ENCODE measurements at places on chromosomes 12 and 14. TPM values are rescaled to one million over a fixed set of nuclear protein-coding genes. Genes with fewer than 3 reads are reported as not detected.

Gene PRB3
- total RNA-seq: not detected

Gene FAR2
- 5.4 TPM for total RNA-seq

Gene BDKRB1
- 16.7 TPM for total RNA-seq

- H3K27me3 ChIP-seq: peaks cover 4% of the 10 kb centered on the region
- no peak for DNase-seq
- H3K36me3 ChIP-seq: no peaks in the 10 kb centered on the region
- no peak overlapping the region for H3K4me3 ChIP-seq
- no peak overlapping the region for H3K27ac ChIP-seq
Measured at GRCh38 chr14:55921511-55921910, 196.7 kb upstream of the PELI2 start.

GRCh38 chr14:23301969-23302289 lies 730 bp downstream of the PPP1R3E start:
- peak overlapping the region; percentile 64 for H3K4me3 ChIP-seq
- peaks cover 13% of the 10 kb centered on the region for H3K4me1 ChIP-seq
- peaks cover 2% of the 10 kb centered on the region for H3K36me3 ChIP-seq
- H3K27me3 ChIP-seq: no peaks in the 10 kb centered on the region
- H3K27ac ChIP-seq: peak overlapping the region; percentile 85

DNA sequence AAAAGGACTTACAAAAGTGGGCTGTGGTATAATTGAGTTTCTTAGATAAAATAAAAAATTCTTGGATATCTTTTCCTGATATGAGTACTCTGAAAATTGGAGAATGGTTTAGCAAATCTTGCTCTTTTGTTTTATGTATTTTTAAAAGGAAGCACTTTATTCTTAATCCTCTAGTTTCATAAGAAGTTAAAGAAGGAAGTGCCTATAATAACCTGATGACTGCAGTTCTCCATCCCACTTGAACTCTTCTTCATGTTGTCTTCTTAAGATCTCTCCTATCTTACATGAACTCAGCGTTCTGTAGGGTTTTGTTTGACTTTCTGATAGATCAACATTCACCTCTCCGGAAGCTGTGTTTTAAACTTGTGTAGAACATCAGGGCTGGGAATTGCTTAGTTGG lies 271.0 kb downstream of the ERC1 start:
- no peak overlapping the region for H3K4me3 ChIP-seq
- peaks cover 1% of the 10 kb centered on the region for H3K36me3 ChIP-seq
- H3K4me1 ChIP-seq: no peaks in the 10 kb centered on the region
- H3K27me3 ChIP-seq: no peaks in the 10 kb centered on the region

- no peaks in the 10 kb centered on the region for H3K27me3 ChIP-seq
- no peak overlapping the region for H3K27ac ChIP-seq
- no peaks in the 10 kb centered on the region for H3K4me1 ChIP-seq
- no peaks in the 10 kb centered on the region for H3K36me3 ChIP-seq
Measured at GRCh38 chr14:90611501-90611900, 204.7 kb downstream of the TTC7B start.

DNA sequence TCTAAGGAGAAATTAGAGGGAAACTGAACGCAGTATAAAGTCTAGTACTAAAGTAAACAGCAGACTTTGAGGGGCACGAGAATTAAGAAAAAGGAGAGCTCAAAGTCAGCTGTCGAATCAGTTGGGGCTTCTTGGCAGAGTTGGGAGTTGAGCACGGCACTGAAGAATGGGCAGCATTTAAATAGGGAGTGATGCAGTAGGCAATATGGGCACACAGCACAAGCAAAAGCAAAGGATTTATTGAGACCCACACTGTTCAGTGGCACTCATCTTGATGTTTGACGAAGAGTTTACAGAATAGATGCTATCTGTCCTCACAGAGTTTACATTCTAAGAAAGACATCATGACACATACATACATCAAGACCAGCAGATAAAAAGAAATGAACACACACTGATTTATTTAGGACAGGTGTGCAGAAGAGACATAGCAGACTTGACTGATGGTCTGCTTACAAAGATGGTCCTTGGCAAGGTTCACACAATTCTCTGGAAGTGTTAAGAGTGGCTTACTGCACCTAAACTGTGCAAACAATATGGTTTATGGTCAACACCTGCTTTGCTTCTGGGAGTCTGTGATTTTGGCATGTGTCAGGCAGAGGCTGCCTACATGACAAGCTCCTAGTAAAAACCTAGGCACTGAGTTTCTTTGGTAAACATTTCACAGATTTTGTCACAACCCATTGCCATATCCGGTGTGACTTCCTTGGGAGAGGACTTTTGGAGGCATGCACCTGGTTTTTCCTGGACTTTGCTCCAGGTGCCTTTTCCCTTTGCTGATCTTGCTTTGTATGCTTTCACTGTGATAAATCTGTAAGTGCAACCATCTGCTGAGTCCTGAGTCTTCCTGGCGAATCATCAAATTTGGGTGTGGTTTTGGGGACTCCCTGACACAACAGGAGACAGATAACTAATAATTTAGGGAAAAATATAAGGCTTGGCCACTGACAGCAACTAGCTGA lies 26.3 kb downstream of the ALKBH1 start:
- DNase-seq: peak; percentile 36
- H3K27me3 ChIP-seq: no peaks in the 10 kb centered on the region
- H3K4me1 ChIP-seq: peaks cover 4% of the 10 kb centered on the region
- H3K36me3 ChIP-seq: no peaks in the 10 kb centered on the region

DNA sequence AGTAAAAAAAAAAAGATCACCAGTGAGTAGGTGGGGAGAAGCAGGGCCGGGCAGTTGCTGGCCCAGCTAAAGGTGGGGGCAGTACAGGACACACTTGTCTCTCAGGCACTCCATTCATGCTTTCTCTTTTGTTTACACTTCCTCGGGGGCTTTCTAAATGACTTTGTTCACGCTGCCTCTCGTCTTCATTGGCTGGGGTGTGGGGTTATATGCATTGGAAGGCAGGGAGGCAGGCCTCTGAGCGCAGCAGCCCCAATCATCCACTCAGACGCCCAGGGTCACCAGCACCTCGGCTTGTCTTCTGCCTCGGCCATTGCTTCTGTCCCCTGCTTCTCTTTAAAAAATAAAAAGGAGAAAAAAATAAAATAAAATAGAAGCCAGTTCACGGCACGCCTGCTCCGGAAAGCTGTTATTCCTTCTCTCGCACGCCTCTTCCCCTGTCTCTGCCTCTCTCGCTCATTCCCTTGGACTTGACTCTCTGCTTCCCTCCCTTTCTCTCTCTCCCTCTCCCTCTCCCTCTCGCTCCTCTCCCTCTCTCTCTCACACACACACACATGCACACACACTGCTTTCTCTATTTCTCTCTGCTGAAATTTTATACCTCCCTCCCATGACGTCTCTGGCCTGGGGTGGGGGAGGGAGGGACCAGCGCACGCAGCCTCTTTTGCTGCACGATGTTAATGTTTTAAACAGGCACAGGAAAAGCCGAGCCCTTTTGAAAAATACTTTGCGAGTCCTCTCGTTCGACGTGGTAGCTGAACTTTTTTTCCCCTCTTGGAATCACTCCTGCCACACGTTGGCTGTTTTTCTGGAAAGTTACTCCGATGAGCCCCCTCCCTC lies at the start of gene TGFB3:
TSS of gene TGFB3 (minus strand) at position 570 of the 840 bp plus-strand sequence. CDS start 1,102 bp downstream, outside the sequence.
- no peaks in the 10 kb centered on the region for H3K36me3 ChIP-seq
- peak within 1 kb of the TSS; percentile 78 for H3K4me3 ChIP-seq
- DNase-seq: peak; percentile 94
- peak within 1 kb of the TSS; percentile 82 for H3K27ac ChIP-seq

DNA sequence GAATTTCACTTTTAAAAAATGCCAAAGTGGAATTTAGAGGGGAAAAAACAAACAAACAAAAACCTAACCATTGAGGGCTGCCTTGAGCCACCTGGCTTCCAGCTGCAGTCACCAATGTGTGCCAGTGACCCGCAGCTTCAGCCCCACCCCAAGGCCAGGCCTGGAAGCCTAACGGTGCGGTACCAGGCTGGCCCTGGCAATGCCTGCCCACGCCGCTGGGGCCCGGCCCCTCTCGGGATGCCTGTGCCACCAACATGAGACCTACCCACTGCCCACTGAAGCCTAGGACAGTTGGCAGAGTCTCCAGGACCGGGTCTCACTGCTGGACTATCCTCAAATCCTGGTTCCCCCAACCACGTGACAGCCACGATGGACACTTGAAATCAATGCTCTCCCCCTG lies 96.6 kb downstream of the NCOR2 start:
- peaks cover 3% of the 10 kb centered on the region for H3K4me1 ChIP-seq
- H3K27ac ChIP-seq: no peak overlapping the region
- H3K36me3 ChIP-seq: peaks cover 12% of the 10 kb centered on the region
- no peak for DNase-seq
- no peaks in the 10 kb centered on the region for H3K27me3 ChIP-seq

GRCh38 chr12:915090-915489 lies 34.4 kb downstream of the RAD52 start:
- no peak for DNase-seq
- H3K27me3 ChIP-seq: no peaks in the 10 kb centered on the region
- H3K4me3 ChIP-seq: no peak overlapping the region

DNA sequence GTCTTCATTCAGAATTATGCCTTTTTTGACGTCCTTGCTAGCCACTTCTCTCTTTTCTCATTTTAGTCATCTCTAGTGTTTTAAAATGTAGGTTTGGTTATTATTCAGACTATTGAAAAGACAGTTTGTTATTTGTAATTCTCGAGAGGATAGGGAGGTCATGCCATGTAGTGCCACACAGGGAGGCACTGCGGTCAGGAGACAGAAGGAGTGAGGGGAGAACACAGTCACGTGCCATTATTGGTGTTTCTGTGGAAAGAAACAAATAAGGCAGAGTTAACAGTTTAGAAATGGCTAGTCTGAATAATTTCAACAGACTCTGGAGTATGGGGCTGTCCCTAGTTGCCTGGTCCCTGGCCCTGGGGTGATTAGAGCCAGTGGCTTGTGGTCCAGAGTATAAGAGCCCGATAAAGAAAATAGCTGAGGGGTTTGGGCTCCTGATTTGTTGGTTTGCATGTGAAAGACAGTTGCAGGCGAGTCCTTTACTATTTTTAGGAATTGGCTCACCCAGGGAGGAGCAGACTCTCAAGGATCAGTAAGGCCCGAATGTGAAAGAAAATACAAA lies 278.1 kb upstream of the SEL1L start:
- no peaks in the 10 kb centered on the region for H3K36me3 ChIP-seq
- no peaks in the 10 kb centered on the region for H3K4me1 ChIP-seq
- no peak overlapping the region for H3K27ac ChIP-seq
- H3K4me3 ChIP-seq: no peak overlapping the region

DNA sequence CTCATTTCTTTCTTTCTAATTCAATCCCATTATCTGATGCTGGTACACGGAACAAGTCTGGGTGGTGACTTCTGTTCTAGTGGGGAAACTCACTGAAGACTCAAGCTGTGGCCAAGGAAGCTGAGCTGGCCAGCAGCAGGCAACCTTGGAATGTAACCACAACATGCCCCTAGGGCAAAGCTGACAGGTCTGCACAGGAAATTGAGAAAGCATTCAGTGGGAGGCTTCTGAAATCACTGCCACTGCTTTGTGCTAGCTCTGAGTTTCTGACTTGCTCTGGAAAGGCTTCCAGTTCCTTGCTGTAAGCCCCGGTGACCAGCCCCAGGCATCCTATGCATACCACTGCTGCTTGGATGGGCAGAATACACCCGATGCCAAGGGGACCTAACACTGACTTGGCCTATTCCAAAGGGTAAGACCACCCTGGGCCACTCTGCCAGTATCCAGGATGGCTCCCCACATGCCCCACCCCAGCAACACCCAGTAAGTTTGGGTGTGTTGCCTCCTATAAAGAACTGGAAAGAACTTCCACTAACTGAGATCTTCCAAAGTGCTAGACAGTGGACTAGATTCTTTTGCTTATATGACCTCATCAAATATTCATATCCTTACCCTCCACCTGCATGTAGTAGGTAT lies 84.5 kb upstream of the CDKN3 start:
- DNase-seq: peak; percentile 82
- no peak overlapping the region for H3K4me3 ChIP-seq
- H3K4me1 ChIP-seq: no peaks in the 10 kb centered on the region
- no peak overlapping the region for H3K27ac ChIP-seq
- no peaks in the 10 kb centered on the region for H3K36me3 ChIP-seq

DNA sequence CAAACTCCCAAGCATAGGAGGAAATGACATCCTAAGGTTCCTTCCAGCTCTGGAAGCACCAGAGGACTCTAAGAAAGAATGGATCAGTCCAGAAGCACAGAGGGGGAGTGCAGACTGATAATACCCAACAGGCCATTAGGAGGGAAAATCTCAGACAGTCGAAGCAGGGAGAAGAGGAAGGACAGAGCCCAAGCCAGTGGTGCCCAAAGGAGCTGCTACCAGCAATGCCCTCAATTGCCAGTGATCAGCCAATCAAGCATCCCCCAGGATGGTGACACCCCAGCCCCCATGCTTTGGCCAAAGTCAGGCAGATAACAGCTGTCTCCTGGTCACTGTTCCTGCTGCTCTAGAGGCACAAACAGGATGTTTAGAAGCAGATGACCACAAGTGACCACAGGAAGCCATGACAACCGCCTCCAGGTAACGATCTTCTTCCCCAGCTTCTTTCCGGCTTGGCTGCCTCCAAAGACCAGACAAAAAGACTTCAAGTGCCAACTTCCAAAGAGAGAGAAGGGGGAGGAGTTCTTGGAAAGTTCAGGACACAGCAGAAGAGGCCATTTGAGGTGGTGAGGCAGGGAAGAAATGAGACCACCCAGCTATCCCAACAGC lies 16.2 kb downstream of the PXN start:
- H3K27ac ChIP-seq: peak overlapping the region; percentile 57
- no peak overlapping the region for H3K4me3 ChIP-seq
- H3K27me3 ChIP-seq: no peaks in the 10 kb centered on the region
- DNase-seq: no peak
- H3K4me1 ChIP-seq: peaks cover 32% of the 10 kb centered on the region

GRCh38 chr14:106846218-106846617 lies 1319.8 kb downstream of the TMEM121 start:
- H3K4me1 ChIP-seq: no peaks in the 10 kb centered on the region
- H3K4me3 ChIP-seq: no peak overlapping the region
- H3K27me3 ChIP-seq: no peaks in the 10 kb centered on the region
- DNase-seq: no peak
- no peak overlapping the region for H3K27ac ChIP-seq

DNA sequence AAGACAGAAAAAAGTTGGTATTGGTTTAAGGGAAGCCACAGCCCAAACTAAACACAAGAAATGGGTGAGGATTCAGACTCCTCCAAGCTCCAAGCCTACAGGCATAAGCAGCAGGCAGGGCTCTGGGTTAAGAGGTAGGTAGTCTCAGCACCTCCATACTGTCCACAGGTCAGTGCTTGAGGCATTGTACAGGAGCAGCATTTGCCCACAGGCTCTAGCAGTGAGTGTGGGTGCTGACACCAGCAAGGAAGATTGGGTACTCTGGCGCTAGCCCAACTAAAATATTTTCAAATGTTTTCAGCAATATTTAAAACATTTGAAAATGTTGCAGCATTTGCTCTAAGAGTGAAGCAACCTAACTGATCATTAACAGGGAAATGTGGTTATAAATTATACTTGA lies 33.1 kb downstream of the FERMT2 start:
- H3K4me3 ChIP-seq: no peak overlapping the region
- H3K4me1 ChIP-seq: peaks cover 22% of the 10 kb centered on the region
- no peaks in the 10 kb centered on the region for H3K27me3 ChIP-seq
- peaks cover 4% of the 10 kb centered on the region for H3K36me3 ChIP-seq
- DNase-seq: peak; percentile 53

All from fibroblast of lung (primary cell).